H4 (cell line): ENCODE measurements at places on chromosomes 5 and 9.

DNA sequence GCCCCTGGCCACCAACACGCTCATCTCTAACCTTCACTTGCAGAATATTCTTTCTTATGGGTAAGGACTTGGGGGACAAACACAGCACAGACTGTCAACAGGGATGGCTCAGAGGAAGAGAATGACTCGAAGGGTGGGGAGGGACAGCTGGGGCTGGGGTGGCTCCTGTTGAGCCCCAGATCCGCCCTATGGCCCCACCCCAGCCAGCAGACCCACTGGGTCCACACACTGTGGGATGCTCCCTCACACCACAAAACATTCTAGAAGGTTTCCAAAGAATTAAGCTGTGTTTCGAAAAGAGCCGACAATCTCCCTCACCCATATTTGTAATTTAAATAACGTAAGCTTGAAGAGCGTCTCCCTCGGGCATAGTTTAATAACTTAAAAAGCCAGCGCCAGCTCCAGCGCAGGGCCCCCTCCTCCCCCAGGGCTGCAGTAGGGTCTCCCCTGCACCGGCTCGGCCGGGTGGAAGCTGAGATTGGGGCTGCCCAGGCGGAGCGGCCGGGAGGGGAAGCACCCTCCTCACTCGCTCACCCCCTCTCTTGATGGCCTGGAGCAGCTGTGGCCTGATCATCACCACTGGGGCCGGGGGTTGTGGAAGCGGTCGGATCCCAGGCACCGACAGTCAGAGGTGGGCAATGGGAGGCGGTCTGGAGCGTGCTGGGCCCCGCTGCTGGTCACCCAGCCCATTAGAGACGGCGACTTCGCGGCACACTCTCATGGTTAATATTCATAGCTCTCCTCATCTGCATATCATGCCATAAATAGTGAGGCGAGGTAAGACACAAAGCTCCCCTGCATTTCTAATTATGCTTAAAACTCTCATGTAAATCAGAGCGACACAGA, 37.6 kb downstream of the NACC2 start:
- DNase-seq = no peak

GRCh38 chr9:125881042-125881441, 133.9 kb downstream of the PBX3 start:
- DNase-seq = no peak

- peak; percentile 14 for DNase-seq
These were observed 597.8 kb upstream of the CLINT1 start for GRCh38 chr5:158456756-158457155.

GRCh38 chr5:172626031-172626581, 15.0 kb upstream of the NEURL1B start:
- no peak for DNase-seq

DNA sequence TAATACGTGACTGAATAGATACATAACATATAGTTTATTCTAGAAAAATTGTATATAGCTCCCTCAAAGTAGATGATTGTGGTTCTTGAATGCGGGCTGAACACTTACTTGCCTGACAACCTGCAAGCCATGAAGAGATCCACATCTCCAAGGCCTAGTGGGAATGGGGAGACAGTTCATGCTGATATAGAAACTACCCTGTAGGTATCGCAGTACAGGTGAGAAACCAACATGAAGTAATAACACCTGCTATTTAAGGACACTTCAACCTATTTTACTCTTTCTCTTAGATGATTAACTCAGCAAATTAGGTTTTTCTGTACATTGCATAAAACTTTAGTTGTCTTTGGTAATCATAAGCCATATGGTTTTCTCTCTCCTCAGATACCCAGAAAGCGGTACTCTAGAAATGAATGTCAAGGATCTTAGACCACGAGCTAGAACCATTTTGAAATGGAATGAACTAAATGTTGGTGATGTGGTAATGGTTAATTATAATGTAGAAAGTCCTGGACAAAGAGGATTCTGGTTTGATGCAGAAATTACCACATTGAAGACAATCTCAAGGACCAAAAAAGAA, 47.3 kb downstream of the UHRF2 start:
- DNase-seq = no peak

DNA sequence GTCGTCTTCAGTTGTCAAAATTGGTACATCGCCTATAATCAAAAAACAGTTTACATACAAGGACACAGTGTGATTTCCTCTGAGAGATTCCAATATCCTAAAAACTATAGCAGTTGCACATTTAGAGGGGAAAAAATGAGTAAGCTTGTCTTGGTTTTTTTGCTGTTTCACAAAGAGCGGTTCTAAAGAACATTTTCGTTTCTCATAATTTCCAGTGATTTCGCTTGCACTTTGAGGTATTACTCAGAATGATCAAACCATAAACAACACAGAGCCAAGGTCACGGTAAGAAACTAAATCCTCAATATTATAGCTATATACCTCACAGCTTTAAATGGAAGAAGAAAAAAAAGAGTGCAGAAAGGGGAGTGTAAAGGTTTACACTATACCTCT, 861 bp downstream of the MTX3 start:
- DNase-seq = no peak

DNA sequence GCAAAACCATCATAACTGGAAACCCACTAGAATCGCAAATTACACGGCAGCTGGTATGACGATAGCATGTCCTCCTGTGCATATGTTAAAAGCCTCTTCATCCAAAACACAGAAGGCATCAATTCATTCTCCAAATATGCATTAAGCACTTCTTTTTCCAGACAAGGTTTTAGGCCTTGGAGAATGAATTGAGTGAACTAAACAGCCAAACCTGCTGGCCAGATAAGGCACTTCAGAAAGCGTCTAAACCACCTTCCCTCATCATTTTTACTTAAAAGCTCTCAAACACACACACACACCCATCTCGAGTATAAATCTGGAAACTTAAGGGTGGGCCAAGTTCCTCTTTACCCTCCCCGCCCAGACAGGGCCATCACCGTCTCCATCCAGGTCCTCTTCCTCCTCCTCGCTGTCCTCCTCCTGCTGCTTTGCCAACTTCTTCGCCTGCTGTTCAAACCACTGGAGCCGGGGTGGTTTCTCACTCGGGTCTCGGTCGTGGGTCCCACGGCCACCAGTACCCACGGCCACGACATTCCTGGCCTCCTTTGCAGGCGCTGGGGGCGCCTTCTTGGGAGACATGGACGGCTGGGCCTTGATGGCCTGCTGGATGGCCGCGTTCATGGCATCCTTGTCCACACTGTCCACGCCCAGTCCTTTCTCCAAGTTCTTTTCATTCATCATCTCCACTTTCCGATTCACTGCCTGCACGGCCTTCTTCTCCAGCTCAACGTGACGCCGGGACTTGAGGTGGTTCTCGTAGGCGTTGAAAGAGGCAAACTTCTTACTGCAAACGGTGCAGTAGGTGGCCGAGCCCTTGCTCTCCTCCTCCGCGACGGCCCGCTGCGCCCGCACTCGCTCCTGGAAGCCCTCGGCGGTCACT, 696 bp downstream of the ZNF622 start:
- no peak for DNase-seq

- DNase-seq = no peak
These were observed 91.4 kb upstream of the NEURL1B start for GRCh38 chr5:172549696-172550095.

DNA sequence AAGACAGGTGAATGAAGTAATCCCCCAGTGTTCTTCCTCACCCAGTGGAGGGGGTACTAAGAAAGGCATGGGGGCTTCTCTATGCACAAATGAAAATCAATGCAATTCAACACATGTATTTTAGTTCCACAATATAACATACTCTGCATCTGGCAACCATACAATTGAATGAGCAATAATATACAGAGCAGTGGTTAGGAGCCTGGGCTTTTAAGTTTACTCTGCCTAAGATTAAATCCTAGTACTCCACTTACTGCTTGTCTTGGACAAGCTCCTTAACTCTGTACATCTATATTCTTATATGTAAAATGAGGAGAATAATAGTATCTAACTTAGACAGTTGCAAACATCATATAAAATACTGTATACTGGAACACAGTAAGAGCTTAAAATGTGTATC, 195.4 kb upstream of the TRIM32 start:
- no peak for DNase-seq

GRCh38 chr9:124660341-124660801, 110.7 kb downstream of the NR6A1 start:
- peak; percentile 68 for DNase-seq

- no peak for DNase-seq
These were observed 460.7 kb upstream of the MEF2C start for GRCh38 chr5:89343666-89344065.

DNA sequence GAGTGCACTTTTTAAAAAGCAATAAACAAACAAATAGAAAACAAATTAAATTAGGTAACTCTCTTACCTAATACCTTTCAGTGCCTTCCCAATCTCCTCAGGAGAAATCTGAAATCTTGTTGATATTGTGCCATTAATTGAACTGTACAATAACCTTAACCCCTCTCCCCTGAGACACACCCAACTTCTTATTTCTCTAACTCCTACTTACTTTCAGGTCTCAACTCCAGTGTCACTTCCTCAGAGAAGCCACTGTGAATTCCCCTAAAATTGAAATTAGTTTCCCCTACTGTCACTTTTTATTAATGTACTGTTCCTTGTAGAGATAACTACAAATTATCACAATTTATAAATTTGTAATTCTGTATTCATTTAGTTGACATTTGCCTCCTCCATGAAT, 295.3 kb upstream of the TNC start:
- no peak for DNase-seq

DNA sequence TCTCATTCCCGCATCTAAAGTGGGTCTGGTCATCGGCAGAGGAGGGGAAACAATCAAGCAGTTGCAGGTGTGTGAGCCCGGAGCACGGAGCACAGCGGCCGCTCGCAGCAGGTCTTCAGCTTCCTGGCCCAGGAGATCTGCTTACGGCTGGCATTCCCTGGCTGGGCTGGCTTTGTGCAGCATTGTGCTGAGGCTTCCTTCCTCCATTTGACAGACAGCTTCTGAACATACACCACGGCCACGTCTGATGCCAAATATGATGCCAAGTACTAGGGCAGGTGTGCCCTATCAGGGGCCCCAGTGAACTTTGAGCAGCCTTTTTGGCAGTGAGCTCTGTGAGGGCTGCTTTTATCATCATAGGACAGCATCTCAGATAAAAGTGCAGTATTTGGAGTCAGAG, 37.1 kb downstream of the FUBP3 start:
- no peak for DNase-seq

GRCh38 chr9:34687276-34688030, 3.6 kb downstream of the CCL19 start:
- DNase-seq = no peak

DNA sequence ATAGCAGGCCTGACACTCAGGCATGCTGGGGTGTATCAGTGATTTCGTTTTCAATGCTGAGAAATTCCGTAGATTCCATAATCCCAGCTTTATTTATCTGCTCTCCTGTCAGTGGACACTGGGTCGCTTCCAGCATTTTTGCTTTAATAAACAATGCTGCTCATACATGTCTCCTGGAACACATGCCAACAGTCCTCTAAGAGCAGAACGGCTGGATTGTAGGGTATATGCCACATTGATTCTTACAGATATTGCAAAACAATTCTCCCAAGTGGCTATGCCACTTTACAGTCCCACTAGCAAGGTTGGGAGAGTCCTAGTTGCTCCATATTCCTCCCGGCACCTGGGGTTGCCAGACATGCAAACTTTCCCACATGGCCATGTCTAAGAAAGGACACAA, 81.9 kb downstream of the RAPGEF1 start:
- peak; percentile 26 for DNase-seq

DNA sequence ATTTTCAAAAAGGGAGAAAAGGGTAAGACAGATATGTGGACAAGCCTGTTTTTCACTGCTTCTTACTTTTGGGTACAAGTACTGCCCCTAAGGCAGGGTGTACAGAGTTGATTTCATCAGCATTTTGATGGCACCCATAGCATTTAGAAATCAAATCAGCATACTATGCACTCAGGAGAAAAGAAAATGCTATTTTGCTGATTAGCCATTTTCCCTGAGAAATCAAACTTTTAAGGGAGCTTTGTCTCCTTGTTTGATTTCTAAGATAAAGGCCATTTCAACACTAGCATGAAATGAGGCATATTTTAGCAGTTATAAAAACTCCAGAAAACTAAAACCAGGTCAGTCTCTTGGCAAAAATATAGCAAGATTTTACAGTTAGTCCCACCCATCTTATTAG, 2269.4 kb upstream of the WWC1 start:
- DNase-seq = no peak

DNA sequence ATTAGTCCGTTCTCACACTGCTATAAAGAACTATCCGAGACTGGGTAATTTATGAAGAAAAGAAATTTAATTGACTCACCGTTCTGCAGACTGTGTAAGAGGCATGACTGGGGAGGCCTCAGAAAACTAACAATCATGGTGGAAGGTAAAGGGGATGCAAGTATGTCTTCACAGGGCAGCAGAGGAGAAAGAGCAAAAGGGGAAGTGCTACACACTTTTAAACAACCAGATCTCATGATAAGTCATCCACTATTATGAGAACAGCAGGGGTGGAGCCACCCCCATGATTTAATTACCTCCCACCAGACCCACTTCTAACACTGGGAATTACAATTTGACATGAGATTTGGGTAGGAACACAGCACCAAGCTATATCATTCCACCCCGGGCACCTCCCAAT, 26.6 kb downstream of the FST start:
- DNase-seq = no peak

DNA sequence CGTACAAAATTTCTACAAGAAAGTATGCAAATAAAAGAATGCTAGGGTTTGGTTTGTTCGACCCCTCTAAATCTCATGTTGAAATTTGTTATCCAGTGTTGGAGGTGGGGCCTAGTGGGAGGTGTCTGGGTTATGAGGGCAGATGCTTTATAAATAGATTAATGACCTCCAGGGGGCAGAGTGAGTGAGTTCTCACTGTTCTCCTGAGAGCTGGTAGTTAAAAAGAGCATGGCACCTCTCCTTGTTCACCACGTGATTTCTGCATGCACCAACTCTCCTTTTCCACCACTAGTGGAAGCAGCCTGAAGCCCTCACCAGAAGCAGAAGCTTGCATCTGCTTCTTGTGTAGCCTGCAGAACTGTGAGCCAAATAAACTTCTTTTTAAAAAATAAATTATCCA, 50.4 kb upstream of the FAM170A start:
- peak; percentile 84 for DNase-seq

GRCh38 chr9:131969469-131969989, 110.1 kb downstream of the MED27 start:
- DNase-seq = no peak

- no peak for DNase-seq
These were observed 20.9 kb upstream of the LURAP1L start for GRCh38 chr9:12753931-12754330.

DNA sequence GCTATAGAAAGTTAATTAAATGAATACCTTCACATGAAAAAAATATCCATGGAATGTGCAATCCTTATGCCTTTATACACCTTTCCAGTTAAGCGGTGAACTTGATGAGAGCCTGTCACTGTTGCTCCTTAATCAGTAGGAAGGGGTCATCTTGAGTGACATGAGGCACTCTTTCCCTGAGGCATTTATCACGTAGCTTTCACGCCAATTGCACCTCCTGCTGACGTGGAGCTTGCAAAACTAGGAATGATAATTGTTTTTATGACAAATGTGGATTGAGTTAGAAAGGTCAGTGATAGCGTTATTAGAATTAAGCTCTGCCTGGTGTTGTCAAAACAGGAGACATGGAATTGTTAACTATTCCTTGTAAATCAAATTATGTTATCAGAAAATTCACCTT, 79.7 kb downstream of the SLF1 start:
- DNase-seq = no peak
